ENCODE measurements at places on chromosomes 11 and 22.
A peak's percentile ranks its signal among the peaks of the same experiment; 100 is the strongest.

- DNase-seq = peak; percentile 25
Measured at GRCh38 chr22:47171441-47172221, 409.2 kb downstream of the TBC1D22A start.

- DNase-seq = no peak
Measured at GRCh38 chr11:116637766-116638165, 135.0 kb downstream of the BUD13 start.

- no peak for DNase-seq
Measured at GRCh38 chr11:5242208-5242607, 7.4 kb downstream of the HBG1 start.

DNA sequence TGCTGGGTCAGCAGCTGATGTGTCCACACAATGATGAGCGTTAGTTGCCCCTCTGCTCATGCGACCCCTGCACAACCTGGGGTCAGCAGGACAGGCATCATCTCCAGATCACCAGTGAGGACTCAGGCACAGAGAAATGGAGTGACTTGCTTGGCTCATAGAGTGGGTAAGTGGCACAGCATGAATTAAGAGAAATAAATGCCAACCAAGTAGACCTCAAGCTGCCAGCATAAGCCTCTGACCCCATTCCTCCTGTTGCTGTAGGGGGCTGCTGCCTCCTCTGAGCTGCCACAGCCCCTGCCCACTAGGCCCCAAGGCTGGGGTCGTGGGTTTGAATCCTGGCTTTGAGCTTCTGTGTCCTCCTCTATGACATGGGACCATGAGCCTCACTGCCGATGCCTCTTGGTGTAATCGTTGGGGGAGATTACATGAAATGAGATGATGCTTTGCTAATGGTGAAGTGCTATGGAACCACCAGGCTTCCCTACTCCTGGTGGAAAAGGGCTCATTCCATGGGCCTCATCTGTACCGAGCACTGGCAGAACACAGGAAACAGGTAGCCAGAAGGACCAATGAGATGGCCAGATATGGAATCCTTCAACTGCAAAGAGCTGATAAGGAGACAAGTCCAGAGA, 33.6 kb downstream of the LRRC32 start:
- DNase-seq = no peak

- DNase-seq = no peak
Measured at GRCh38 chr11:45563810-45564209, 101.6 kb downstream of the CHST1 start.

- no peak for DNase-seq
Measured at GRCh38 chr11:36062796-36063365, 119.0 kb downstream of the LDLRAD3 start.

DNA sequence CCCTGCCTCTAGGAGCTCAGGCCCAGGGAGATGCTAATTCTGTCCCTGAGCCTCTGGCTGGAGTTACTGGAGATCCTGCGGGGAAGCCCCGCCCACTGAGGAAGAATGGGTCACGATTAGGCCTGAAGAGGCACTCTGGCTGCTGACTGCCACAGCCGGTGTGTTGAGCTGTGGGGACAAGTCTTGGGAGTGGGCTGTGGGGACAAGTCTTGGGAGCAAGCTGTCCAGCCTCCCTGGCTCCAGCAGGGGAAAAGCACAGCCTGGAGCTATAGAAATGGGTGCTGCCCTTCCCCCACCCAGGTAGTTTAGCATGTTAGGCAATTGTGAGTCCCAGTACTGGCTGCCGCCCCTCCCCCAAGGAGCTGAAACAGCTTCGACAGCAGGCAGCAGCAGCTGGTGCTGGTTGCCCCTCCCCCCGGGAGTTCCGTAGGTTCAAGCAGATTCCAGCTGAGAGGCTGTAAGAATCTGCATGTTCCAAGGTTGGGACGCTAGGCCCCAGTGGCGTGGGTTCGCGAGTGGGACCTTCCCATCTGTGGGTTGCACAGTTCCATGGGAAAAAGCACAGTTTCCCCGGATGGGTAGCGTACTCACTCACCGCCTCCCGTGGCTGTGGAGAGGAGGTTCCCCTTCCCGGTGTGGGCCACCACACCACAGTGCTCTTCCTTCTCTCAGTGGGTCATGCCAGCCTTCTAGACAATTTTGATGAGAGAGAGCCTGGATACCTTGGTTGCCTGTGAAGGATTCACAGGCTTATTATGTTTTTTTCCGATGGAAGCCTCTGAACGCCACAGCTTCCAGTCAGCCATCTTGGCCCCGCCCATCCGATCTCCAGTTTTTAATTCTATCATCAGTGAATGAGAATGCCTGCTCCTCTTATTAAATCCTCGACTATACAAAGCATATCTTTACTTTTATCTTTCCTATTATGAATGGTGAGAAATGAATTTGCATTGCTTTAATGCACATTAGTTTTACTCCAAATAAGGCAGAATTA, 61.5 kb downstream of the MSANTD4 start:
- no peak for DNase-seq

DNA sequence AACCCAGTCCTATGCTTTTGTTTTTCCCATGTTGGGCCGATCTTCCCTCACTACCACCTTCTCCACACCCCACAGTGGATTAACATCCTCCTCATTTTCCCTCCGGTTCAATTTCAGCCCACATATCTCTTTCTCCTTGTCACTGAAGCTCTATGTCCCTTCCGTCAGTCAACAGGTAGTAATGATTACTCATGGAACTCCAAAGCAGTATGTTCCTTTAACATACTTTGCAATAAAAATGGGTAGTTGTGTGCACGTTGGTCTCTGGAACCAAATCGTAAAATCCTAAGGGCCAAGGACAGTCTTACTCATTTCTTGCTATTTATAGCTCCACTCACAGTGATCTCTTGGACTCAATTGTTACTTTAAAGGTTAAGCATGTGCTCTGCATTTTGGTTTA, 20.2 kb downstream of the AMOTL1 start:
- no peak for DNase-seq
